ENCODE measurements at places on chromosomes 16 and 17. TPM values are rescaled to one million over a fixed set of nuclear protein-coding genes. Genes with fewer than 3 reads are reported as not detected.
A peak's percentile ranks its signal among the peaks of the same experiment; 100 is the strongest.

DNA sequence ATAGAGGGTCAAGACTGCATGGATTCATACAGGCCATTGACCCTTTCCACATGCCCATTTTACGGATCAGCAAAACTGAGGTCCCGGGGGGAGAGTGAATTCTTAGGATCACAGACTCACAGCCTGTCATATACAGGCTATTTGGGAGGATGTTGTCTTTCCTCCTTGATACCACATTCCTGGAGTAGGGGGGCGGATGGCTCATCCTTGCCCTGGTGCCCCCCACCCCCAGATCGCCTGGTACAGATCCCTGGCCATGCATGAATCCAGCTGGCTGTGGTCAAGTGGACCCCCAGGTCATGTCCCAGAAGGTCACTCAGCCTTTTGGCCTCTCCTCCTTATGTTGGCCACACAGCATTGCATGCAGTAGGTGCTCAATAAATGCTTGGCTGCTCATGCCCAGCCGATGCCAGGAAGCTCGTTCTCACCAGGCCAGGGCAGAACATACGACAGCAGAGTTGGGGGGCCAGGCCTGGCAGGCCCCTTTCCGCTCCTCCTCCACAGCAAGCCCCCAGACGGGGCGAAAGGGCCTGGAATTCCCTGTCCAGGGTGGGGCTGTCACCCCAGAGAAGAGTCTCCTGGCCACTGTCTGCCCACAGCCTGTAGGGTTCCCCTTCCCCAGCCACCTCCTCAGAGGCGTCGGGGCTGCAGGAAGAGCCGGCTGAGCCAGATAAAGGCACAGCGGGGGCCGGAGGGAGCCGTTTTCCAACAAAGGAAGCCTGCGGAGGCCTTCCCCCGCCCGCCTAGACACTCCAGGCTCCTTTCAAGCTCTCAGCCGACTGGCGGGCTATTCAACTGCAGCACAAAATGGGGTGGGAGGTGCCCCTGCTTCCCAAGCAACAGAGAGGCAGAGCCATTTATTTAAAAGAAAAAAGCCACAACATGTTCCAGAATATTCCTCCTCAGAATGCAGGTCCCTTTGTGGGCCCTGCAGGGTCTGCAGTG lies 215.7 kb upstream of the CIBAR2 start:
- DNase-seq, result no peak

DNA sequence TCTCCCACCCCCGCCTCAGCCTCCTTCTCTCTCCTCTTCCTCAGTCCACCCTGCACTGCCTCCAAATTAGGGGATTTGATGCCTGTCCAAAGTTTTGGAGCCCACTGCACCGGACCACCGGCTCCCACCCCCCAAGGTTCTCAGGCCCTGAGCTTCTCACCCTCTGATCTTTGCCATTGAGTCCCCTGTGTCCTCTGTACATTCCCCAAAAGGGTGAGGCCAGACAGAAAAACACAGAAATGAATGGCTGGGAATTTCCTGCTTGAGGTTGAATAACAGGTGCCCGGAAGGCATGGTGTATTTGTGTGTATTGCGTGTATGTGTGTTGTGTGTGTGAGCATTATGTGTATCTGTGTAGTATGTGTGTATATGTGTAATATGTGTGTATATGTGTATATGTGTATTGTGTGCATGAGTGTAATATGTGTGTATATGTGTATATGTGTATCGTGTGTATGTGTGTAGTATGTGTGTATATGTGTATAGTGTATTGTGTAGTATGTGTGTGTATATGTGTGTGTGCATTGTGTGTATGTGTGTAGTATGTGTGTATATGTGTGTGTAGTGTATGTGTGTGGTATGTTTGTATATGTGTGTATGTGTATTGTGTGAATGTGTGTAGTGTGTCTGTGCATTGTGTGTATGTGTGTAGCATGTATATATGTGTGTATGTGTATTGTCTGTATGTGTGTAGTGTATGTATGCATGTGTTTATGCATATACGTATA lies 16.0 kb upstream of the CCL17 start:
- no peak for DNase-seq

HSPB9 gene
- total RNA-seq, result not detected

PPL gene
- 0.10 TPM for total RNA-seq

DNA sequence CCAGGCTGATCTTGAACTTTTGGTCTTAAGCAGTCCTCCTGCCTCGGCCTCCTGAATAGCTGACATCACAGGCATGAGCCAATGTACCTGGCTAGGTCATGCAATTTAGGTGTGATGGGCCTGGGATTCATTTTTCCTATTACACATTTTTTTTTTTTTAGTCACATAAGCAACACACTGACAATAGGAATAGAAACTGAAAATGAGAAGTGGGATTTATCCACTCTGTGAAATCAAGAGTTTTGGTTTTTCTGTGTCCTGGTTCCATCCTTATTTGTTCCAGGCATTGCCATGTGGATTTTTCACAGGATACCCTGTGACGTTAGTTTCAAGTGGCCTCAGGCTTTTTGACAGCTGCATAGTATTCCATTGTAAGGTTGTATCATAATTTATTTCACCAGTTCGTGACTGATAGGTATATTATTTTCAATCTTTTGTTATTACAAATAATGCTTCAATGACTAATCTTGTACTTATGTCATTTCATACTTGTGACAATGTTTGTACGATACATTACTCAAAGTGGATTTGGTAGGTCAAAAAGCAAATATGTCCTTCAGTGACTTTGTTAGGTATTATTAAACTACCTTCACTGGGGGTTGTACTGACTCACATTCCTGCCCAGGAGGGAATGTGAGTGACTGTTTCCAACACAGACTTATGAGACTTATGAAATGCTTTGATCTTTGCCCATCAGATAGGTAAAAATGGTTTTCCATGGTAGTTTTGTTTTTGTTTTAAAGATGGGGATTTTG lies 10.6 kb downstream of the ADCY7 start:
- DNase-seq, result no peak

- DNase-seq, result no peak
Observed at GRCh38 chr17:54864636-54865356, 35.9 kb upstream of the TOM1L1 start.

GRCh38 chr17:68674029-68674925 lies 73.1 kb upstream of the FAM20A start:
- DNase-seq, result no peak

DNA sequence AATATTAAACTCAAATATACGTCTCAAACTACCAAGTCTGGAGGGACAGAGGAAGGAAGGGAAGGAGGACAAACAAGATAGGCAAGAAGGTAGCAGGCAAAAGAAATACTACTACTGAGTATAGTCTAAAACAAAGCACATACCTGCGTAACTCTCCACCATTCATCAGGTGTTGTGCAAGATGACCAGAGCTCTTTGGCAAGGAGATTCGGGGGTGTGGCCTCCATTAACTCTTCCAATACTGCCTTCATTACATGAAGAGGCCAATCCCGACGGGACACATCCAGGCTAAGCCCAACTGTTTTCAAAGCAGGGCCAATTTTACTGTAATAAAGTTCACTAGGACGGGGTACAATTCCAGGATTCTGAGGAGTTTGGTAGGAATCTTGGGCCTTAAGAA lies 38.2 kb upstream of the ARL6IP1 start:
- no peak for DNase-seq

DNA sequence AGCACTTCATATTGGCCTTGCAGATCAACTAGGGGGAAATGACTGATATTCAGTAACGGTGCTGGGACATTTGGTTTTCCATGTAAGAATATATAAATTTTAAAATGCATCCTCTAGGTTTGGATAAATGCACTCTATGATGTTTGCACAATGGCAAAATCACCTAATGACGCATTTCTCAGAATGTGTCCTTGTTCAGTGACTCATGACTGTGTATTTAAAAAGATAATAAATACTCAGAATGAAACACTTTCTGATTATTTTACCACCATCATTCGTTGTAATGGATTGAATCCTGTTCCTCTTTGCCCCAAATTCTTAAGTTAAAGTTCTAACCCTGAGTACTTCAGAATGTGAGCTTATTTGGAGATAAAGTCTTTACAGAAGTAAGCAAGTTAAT lies 17.2 kb upstream of the ADGRG1 start:
- no peak for DNase-seq

- peak; percentile 92 for DNase-seq
Observed at GRCh38 chr17:3004150-3004801, 59.1 kb downstream of the OR1D5 start.

DNA sequence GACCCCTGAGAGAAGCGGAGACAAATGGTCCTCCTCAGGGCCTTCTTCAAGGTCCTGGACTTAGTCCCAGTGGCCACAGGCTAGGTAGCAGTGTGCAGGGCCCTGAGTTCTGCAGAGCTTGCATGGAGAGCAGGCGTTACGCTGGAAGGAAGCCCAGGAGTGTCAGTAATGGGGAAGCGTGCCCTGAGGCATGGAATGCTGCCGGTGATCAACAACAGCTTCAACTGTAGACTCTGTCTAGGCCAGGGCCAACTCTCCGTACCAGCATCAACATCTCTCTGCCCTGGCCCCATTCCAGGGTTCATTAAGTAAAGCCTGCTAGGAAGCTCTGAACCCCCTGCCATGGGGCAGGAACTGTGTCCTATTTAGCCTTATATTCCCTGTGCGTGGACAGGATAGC lies 568 bp upstream of the TNK1 start:
- DNase-seq, result no peak

DNA sequence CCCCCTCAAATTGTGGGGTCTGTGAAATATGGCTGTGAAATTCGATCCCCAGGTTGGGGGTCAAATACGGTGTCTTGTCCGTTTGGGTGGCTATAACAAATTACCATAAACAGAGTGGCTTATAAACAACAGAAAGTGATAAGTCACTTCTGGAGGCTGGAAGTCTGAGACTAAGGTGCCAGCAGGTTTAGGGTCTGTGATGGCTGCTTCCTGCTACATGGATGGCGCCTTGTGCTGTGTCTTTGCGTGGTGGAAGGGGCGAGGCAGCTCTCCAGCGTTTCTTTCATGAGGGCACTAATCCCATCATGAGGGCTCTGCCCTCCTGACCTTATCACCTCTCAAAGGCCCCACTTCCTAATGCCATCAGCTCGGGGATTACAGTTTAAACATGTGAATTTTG lies 120.0 kb downstream of the IRF8 start:
- no peak for DNase-seq

CARD14 gene
- total RNA-seq, result 0.15 TPM

CDH3 gene
- total RNA-seq, result not detected

CCDC200 gene
- total RNA-seq, result not detected

DNA sequence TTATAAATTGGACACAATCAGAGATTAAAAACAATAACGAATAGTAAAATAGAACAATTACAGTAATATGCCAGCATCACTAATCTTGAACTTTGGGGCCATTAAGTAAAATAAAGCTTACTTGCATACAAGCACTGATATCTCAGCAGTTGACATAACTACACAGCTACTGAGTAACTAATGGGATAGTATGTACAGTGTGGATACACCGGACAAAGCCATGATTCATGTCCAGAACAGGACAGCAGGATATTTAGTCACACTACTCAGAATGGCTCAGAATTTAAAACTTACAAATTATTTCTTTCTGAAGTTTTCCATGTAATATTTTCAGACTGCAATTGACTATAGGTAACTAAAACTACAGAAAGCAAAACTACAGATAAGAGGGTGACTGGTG lies 427.5 kb downstream of the CDH13 start:
- no peak for DNase-seq

NPIPB9 gene
- total RNA-seq, result 0.46 TPM

MC1R gene
- 1.8 TPM for total RNA-seq

C17orf50 gene
- total RNA-seq, result not detected

GRCh38 chr16:15980329-15980728 lies 30.9 kb downstream of the ABCC1 start:
- DNase-seq, result no peak
